ENCODE measurements at places on chromosomes 4 and X.

- no peak for DNase-seq
Observed at GRCh38 chr4:95386410-95386809, 162.4 kb downstream of the UNC5C start.

DNA sequence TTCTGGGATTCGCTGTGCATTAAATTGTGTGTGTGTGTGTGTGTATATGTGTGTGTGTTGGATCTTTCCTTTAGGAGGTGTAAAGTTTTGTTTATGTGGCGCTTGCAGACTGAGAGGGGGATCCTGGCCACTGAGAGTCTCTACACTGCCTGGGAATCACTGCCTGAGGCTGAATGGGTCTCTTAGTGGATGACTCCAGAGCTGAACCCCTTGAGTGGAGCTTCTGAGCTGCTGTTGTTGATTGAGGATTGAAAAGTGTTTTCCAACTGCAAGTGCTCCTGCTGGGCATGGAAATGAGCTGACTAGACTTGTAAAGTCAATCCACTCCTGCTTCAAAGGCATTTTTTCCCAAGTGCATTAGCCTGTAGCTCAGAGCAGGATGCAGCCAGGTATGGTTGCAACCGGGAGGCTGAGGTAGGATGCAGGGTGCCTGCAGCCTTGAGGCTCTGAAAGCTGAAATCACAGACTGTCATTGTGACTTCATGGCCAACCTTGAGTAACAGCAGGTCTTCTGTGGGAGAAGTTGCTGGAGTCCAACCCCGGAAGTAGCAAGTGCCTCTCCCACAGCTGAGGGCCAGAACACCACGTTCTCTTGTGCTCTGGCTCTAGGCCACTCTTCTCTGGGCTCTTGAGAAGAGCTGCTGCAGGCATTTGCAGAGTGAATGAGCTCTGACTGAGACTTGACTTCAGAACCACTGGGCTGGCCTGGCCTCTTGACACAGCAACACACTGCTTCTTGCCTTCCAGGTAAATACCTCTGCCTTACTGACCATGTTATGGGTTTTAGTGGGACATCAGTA is at the start of gene TBX22:
Gene TBX22, plus strand, starts transcription at position 613 of the 800 bp plus-strand sequence. CDS start 7,517 bp downstream, outside the sequence.
- no peak for DNase-seq

GRCh38 chrX:150038315-150038714 is 100.0 kb upstream of the EOLA2 start:
- DNase-seq: no peak

- no peak for DNase-seq
Observed at GRCh38 chr4:152310257-152310656, 225.6 kb downstream of the FBXW7 start.

DNA sequence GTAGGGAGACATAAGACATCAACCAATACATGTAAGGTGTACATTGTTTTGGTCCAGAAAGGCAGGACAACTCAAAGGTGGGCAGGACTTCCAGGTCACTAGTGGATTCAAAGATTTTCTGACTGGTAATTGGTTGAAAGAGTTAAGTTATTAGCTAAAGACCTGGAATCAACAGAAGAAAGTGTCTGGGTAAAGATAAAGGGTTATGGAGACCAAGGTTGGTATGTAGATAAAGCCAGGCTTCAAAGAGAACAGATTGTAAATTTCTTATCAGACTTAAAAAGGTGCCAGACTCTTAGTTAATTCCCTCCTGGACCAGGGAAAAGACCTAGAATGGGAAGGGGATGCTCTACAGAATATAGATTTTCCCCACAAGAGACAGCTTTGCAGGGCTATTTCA is 28.3 kb upstream of the GAB1 start:
- DNase-seq: no peak

- DNase-seq: no peak
Observed at GRCh38 chrX:111728096-111728495, 47.1 kb downstream of the ALG13 start.

DNA sequence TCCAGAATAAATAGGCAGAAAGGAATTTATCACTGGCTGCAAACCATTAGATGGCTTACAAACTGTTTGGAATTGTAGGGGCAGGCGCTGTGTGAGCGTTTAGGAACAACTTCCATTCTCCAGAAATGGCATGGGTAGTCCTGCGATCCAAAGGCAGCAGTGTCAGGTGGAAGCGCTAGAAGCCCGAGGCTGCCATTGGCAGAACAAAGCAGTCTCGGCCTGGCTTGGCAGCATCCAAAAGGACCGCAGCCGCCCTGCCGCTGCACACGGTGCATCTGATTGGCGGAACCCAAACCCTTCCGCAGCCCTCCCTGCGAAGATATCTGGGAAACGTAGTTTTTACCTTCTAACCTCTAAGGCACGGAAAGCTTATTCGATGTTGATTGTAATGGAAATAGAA is 23.6 kb upstream of the YTHDC1 start:
- DNase-seq: peak; percentile 68

- DNase-seq: no peak
Observed at GRCh38 chrX:120205816-120206753, 44.5 kb upstream of the ZBTB33 start.

DNA sequence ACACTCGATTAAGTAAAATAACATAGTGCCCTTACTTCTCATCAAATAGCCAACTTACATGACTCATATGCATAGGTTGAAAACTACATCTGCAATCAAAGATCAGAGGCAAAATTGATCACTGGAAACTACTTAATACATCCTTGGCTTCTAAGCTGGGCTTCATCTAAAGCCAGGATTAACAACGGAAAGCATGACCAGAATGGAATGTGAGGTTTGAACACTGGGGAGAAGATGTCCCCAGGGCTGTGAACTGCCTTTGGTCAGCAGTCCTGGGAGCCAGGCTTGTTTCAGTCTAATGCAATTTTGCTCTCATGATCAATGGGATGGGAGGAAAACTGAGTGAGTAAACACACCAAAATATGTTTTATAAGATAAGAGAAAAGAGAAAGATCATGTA is 192.5 kb upstream of the TTC29 start:
- DNase-seq: no peak

DNA sequence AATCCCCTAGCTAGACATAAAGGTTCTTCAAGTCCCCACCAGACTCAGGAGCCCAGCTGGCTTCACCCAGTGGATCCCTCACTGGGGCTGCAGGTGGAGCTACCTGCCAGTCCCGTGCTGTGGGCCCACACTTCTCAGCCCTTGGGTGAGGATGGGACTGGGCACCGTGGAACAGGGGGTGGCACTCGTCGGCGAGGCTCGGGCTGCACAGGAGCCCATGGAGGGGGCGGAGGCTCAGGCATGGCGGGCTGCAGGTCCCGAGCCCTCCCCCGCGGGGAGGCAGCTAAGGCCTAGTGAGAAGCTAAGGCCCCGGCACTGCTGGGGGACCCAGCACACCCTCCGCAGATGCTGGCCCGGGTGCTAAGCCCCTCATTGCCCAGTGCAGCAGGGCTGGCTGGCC is 16.1 kb upstream of the ACSL4 start:
- no peak for DNase-seq

- no peak for DNase-seq
Observed at GRCh38 chr4:13907255-13907751, 279.8 kb upstream of the BOD1L1 start.

DNA sequence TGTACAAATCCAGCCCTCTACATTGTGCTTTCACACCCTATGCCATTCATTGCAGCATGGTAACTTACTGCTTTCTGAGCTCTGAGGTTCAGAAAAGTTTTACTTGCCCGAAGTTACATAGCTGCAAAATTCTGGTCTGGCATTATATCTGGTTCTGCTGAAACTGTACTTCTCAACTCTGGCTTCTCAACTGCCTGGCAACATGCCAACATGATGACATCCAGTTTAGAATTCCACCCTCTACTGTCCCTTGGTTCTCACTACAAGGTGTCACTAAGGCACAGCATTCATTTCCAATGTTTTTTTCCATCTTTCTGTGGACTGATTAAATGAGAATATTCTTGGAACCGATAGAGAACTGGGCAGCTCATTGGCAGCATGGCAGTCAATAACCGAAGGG is 242.9 kb upstream of the PRPS2 start:
- no peak for DNase-seq

GRCh38 chr4:76634220-76634619 is 199.2 kb downstream of the SHROOM3 start:
- no peak for DNase-seq

GRCh38 chr4:110853242-110853641 is 230.4 kb upstream of the PITX2 start:
- DNase-seq: no peak

DNA sequence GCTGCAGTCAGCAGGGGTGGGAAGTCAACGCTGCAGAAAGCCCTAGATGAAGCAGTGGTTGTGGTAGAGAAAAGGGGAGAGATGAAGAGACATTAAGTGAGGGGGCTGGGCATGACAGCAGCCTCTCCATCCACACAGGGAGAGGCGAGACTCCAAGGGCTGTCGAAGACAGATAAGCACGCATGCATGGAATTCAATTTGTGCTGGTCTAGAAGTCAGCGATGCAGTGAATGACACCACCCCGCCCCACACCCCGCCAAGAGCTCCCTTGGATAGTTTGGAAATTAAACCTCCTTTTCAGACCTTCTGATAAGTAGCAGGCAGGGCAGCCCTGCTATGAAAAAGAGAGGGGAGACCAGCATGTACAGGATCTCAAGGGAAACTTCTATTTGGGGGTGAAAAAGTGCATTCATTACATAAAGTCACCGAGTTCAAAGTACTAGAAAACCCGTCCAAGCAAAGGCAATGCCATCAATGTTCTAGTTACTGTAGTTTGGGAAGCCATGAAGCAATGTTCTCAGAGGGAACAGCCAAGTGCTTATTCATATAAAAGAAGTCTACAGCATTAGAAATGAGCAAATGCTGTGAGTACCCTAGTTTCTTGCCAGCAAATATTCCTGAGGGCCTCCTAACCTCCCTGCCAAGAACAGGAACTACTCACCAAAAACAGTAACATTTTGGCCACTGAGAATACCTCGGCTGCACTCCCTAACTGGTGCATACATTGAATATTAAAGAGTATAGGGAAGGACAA is 152.3 kb upstream of the ANXA10 start:
- no peak for DNase-seq

DNA sequence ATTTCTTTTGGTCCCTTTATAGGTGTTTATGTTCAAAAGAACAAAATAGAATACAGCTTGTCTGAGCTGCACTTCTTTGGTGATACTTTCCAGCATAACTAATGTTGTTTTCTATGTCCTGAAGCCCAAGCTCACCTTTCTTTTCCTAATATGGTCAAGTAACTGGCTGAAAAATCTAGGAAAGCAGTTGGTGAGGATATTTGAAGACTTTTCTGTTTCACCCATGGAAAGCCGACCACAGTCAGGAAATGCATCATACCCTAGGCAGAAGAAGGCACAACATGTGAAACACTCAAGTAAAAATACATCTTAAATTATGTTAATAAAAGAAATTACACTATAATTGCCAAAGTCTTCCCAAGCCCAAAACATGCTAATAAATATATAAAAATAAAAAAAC is 337.0 kb downstream of the PDGFC start:
- no peak for DNase-seq

Data from renal pelvis (tissue), 12 donors.